ENCODE measurements at places on chromosomes 13 and 19. TPM values are rescaled to one million over a fixed set of nuclear protein-coding genes. Genes with fewer than 3 reads are reported as not detected.

GRCh38 chr19:5800361-5801270 is 4.3 kb upstream of the NRTN start:
- H3K27ac ChIP-seq: no peak overlapping the region
- DNase-seq: no peak
- H3K4me1 ChIP-seq: no peaks in the 10 kb centered on the region
- no peak overlapping the region for H3K4me3 ChIP-seq
- 0 out of 2 replicates have a peak, but pooled peaks cover 2% of the 10 kb centered on the region for H3K27me3 ChIP-seq
- H3K36me3 ChIP-seq: no peaks in the 10 kb centered on the region

DNA sequence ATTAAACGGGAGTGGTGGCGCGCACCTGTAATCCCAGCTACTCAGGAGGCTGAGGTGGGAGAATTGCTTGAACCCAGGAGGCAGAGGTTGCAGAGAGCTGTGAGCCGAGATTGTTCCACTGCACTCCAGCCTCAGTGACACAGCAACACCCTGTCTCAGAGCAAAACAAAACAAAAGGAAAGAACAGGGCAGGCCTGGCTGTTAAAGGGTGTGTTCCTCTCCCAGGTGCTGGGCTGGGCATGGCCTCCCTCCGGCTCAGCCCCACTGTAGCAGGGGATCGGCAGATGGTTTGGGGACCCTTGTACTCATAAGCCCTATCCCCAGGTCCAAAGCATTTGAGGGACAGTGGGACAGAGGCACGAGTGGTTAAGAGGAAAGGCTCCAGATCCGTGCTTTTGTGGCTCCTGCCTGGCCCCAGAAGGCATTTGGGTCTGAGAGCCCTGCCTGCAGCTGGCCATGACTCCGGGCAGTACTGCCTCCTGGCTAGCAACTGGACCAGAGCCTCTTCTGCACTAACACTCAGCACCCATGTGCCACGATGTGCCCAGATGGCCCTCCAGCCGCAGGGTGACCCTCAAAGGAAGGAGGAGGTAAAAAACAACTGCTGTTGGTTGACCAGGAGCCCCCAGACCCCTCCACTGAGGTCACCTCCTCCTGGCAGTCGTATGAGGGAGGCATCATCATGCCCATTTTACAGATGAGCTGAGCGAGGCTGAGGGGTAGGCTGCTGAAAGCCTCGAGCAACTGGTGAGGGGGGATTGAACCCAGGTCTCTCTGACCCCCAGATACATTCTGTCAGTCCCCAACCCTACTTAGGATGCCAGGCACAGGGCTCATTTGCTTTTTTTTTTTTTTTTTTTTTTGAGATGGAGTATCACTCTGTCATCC is 10.0 kb downstream of the RFX1 start:
- DNase-seq: no peak
- H3K27me3 ChIP-seq: no peaks in the 10 kb centered on the region

Gene SYCN
- total RNA-seq: not detected

- H3K4me3 ChIP-seq: no peak overlapping the region
- peaks cover 13% of the 10 kb centered on the region for H3K4me1 ChIP-seq
- no peak overlapping the region for H3K27ac ChIP-seq
- no peaks in the 10 kb centered on the region for H3K27me3 ChIP-seq
- no peaks in the 10 kb centered on the region for H3K36me3 ChIP-seq
- DNase-seq: no peak
These were observed 311.4 kb upstream of the MAB21L1 start for GRCh38 chr13:35787937-35788336.

GRCh38 chr13:29339386-29340272 is 255.9 kb downstream of the SLC7A1 start:
- H3K27ac ChIP-seq: no peak overlapping the region
- no peak for DNase-seq
- H3K4me1 ChIP-seq: no peaks in the 10 kb centered on the region
- H3K36me3 ChIP-seq: no peaks in the 10 kb centered on the region
- no peak overlapping the region for H3K4me3 ChIP-seq
- peaks cover 44% of the 10 kb centered on the region for H3K27me3 ChIP-seq

- H3K27me3 ChIP-seq: no peaks in the 10 kb centered on the region
- no peak overlapping the region for H3K27ac ChIP-seq
- H3K4me1 ChIP-seq: no peaks in the 10 kb centered on the region
- no peak overlapping the region for H3K4me3 ChIP-seq
These were observed 109.3 kb downstream of the ZIC5 start for GRCh38 chr13:99862244-99862643.

Gene CCNA1
- total RNA-seq: not detected

Gene TLE2
- total RNA-seq: 13.7 TPM

DNA sequence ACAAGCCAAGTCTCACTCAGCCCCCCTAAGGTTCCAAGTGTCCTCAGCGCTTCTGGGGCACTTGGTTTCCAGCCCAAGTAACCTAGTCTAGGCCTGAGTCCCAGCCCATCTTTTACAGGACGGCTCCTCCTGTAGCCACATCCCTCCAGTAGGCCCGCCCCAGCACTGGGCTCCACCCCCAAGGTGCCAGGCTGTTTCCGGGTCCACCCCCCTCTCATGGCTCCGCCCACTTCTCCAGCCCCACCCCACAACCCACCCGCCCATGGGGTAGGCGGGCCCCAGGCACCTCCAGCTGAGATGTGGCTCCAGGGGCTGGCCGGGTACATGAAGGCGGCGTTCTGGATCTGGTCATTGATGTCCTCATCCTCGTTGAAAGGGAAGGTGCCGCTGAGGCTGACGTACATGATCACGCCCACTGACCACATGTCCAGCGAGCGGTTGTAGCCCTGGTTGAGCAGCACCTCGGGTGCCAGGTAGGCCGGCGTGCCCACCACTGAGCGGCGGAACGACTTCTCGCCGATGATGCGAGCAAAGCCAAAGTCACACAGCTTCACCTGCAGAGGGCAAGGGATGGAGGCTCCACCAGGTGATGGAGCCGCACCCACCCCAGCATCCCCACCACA is 17.2 kb upstream of the DACT3 start:
- no peaks in the 10 kb centered on the region for H3K27me3 ChIP-seq
- H3K4me3 ChIP-seq: no peak overlapping the region
- peaks cover 33% of the 10 kb centered on the region for H3K36me3 ChIP-seq
- no peak overlapping the region for H3K27ac ChIP-seq
- DNase-seq: peak; percentile 31

Gene EPSTI1
- total RNA-seq: 2.7 TPM

GRCh38 chr19:35905178-35905727 is 2.8 kb downstream of the TYROBP start:
- H3K27me3 ChIP-seq: no peaks in the 10 kb centered on the region
- H3K36me3 ChIP-seq: no peaks in the 10 kb centered on the region
- H3K4me3 ChIP-seq: no peak overlapping the region
- no peak for DNase-seq

DNA sequence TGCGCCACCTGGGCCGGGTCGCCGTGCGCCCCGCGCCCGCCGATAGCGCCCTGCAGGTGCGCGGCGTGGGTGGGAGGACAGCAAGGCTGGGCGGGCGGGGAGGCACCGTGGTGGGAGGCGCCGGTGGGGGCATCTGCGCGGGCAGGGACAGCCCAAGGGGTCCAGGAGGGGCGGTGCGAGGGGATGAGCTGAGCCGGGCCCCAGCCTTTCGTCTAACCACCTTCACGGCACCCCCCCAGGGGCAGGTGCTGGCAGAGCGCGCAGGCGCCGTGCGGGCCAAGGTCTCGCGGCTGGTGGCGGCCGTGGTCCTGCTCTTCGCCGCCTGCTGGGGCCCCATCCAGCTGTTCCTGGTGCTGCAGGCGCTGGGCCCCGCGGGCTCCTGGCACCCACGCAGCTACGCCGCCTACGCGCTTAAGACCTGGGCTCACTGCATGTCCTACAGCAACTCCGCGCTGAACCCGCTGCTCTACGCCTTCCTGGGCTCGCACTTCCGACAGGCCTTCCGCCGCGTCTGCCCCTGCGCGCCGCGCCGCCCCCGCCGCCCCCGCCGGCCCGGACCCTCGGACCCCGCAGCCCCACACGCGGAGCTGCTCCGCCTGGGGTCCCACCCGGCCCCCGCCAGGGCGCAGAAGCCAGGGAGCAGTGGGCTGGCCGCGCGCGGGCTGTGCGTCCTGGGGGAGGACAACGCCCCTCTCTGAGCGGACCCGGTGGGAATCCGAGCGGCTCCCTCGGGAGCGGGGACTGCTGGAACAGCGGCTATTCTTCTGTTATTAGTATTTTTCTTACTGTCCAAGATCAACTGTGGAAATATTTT is 3.1 kb downstream of the KISS1R start:
- H3K4me3 ChIP-seq: peak overlapping the region; percentile 55
- H3K4me1 ChIP-seq: no peaks in the 10 kb centered on the region
- H3K36me3 ChIP-seq: no peaks in the 10 kb centered on the region

DNA sequence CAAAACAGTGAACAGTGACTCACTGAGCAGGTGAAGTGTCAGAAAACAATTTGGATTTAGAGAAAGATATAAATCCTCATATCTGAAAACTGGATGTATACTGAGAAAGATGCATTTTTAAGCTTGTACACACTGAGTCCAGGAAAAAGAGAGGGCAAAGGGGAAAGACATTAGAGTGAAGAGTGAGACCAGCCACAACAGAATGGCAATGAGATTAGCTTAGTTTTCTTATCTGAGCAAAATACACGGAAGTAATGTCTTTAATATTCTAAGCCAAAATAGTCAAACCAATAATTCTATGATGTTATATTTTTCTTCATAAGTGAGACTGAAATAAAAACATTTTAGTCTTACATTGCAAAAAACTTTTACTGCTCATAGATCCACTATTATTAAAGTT is 236.0 kb downstream of the SLITRK5 start:
- H3K4me1 ChIP-seq: no peaks in the 10 kb centered on the region
- DNase-seq: no peak
- H3K36me3 ChIP-seq: no peaks in the 10 kb centered on the region
- H3K27ac ChIP-seq: no peak overlapping the region

DNA sequence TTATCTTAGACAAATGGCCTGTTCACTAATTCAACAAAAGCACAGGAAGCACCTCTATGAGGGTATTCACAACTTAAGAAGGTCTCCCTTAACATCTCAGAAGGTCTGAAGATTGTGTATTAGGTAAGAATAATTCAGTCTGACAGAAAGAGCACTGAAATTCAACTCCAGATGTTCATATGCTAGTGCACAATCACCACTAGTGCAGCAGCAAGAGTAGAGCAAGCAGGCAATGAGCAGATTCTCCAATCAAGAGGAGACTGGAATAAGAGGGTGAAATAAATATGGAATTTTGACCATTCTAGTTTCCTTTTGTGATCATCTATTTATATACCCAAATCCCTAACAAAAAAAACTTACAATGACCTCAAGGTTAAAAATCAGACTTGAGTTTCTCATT is 52.0 kb downstream of the MPHOSPH8 start:
- no peak for DNase-seq
- H3K4me1 ChIP-seq: no peaks in the 10 kb centered on the region
- H3K4me3 ChIP-seq: no peak overlapping the region
- no peaks in the 10 kb centered on the region for H3K27me3 ChIP-seq
- peaks cover 13% of the 10 kb centered on the region for H3K36me3 ChIP-seq

DNA sequence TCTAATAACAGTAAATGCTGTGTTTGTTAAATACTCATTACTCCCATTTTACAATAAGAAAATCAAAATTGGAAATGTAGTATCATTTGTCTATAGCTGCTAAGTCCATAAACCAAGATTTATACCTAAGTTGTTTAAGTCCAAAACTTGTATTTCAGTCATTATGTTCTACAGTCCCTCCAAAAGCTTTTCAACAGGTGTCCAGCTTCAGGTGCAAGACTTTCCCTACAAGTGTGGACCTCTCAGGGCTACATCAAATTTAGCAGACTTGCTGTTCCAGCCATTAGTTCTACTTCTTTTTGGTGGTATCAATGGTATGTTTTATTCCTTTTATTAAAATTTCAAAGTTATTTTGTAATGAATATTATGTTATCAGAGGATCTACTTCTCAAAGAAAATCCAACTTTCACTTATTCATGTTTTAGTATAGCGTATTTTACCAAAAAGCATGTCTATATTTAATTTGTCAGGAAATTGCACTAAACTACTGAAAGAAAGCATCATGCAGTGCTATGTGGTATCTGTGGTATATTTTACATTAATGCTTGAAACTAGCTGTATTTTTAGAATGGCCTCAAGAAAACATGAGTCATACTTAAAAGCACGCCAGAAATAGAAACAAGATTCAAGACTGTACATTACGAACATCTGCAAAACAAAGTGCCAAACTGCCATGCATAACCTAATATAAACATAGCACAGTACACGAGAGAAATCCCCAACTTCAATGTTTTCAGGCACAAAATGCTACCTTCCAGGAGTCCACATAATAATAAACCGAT is 44.5 kb downstream of the VWA8 start:
- no peak overlapping the region for H3K27ac ChIP-seq
- no peak overlapping the region for H3K4me3 ChIP-seq
- no peaks in the 10 kb centered on the region for H3K4me1 ChIP-seq
- H3K27me3 ChIP-seq: no peaks in the 10 kb centered on the region
- no peaks in the 10 kb centered on the region for H3K36me3 ChIP-seq

Gene DPF1
- total RNA-seq: 1.1 TPM

GRCh38 chr13:37690361-37690760 is 91.8 kb upstream of the POSTN start:
- DNase-seq: no peak
- H3K36me3 ChIP-seq: no peaks in the 10 kb centered on the region
- no peak overlapping the region for H3K4me3 ChIP-seq
- H3K4me1 ChIP-seq: no peaks in the 10 kb centered on the region

GRCh38 chr13:90997951-90998350 is 349.5 kb upstream of the MIR17HG start:
- H3K36me3 ChIP-seq: no peaks in the 10 kb centered on the region
- no peak for DNase-seq
- no peaks in the 10 kb centered on the region for H3K4me1 ChIP-seq
- no peaks in the 10 kb centered on the region for H3K27me3 ChIP-seq
- H3K4me3 ChIP-seq: no peak overlapping the region
- H3K27ac ChIP-seq: no peak overlapping the region

Gene NPHS1
- not detected for total RNA-seq

- no peak overlapping the region for H3K27ac ChIP-seq
- H3K4me1 ChIP-seq: peaks cover 23% of the 10 kb centered on the region
- H3K4me3 ChIP-seq: peak overlapping the region; percentile 89
- no peak for DNase-seq
These were observed 2.9 kb downstream of the LRCH1 start for GRCh38 chr13:46555722-46556417.

DNA sequence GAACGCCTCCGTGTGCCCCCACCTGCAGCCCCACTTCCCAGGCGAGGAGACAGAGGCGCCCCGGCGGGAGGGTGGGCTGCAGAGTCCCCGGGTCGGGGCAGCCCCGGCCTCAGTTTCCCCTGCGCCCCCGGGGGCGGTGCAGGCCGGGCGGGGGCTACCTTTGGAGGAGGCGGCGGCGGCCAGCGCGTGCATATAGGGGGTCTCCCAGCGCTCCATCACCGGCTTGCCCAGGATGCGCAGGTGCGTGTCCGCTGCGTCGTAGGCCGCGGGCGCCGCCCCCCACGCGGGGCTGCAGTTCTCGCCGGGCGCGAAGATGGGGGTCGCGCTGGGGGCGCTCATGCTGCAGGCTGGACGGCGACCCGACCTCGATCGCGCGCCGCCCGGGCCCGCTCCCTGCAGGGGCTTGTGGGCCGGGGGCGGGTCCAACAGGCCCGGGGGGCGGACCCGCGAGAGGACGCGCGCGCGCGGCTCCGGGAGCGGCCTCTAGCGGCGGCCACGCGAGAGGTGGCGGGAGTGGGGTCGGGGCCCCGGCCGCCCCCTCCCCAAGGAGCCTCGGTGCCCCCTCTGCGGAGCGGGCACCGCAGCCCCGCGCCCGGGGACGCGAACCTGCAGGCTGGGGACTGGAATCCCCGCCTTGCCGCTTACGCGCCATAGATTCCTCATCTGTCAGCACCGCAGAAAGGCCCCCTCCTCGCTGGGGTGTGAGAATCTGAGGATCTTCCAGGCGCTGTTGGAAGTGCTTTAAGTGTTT is at the start of gene GAMT:
TSS of gene GAMT (minus strand) at position 405 of the 751 bp plus-strand sequence. CDS start at position 339, 66 bp downstream.
- H3K27me3 ChIP-seq: no peaks in the 10 kb centered on the region
- H3K36me3 ChIP-seq: no peaks in the 10 kb centered on the region
- H3K4me3 ChIP-seq: peak within 1 kb of the TSS; percentile 56
- no peak within 1 kb of the TSS for H3K27ac ChIP-seq
- H3K4me1 ChIP-seq: peaks cover 4% of the 10 kb centered on the region

Gene COL4A1
- 12.3 TPM for total RNA-seq
